Activated gamma-delta T cell treated with anti-CD3 and anti-CD28 coated beads, Interleukin-2, amount 50 U/mL, for 16 hours (primary cell): ENCODE measurements at places on chromosomes 5 and 9.

DNA sequence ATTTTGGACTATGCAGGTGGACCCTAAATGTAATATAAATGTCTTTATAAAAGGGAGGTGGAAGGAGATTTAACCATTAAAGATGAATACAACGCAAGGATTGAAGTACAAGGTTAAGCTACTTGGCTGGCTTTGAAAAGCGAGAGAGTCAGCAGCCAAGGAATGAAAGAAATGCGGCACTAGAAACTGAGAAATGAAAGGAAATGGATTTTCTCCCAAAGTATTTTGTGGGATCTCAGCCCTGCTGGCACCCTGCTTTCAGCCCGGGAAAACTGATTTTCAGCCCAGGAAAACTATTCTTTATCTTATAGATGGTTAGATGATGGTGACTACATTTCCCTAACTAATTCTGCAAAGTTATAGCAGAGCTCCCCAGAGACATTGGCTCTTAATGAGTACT, 1349.6 kb upstream of the C9orf72 start:
- DNase-seq = no peak

DNA sequence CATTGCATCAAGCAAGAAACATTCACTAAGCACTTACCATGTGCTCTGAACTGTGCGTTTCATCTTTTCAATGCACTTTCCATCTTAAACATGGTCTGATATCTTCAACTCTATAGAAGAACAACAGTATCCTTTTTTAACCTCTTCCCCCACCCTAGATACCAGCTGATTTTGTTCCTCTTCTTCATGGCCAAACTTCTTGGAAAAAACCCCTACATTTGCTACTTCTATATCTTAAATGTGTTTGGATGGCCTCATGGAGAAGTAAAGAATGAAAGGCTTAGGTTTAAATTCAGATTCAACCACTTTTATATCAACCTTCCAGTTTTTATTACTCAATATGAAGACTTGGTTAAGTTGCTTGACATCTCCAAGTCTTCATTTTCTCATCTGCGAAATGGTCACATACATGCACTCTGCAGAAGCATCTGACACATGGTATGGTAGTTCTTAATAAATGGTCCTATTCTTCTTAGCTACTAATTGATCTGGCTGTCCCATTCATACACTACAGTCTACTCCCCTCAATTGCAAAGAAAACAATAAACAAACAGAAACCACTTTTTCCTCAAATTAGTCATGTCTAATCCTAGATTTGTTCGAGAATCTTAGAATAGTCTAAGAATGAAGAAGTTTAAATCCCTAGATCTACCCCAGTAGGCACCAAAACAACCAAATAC, 59.4 kb downstream of the FYB1 start:
- DNase-seq = no peak

- DNase-seq = no peak
Observed at GRCh38 chr9:135247227-135247930, 159.9 kb downstream of the OLFM1 start.

GRCh38 chr9:82599336-82599949, 463.5 kb downstream of the RASEF start:
- DNase-seq = no peak

- DNase-seq = no peak
Observed at GRCh38 chr9:94714494-94714893, 12.0 kb upstream of the AOPEP start.
